ENCODE measurements at places on chromosomes 5 and 9.
A peak's percentile ranks its signal among the peaks of the same experiment; 100 is the strongest.

GRCh38 chr5:171931163-171931562, 75.3 kb downstream of the FBXW11 start:
- no peak for DNase-seq

- no peak for DNase-seq
Observed at GRCh38 chr5:122062205-122062604, 15.9 kb downstream of the LOX start.

- DNase-seq = no peak
Observed at GRCh38 chr5:179766726-179767455, 26.9 kb upstream of the LTC4S start.

- DNase-seq = no peak
Observed at GRCh38 chr9:92666236-92666635, 3.7 kb downstream of the IPPK start.

DNA sequence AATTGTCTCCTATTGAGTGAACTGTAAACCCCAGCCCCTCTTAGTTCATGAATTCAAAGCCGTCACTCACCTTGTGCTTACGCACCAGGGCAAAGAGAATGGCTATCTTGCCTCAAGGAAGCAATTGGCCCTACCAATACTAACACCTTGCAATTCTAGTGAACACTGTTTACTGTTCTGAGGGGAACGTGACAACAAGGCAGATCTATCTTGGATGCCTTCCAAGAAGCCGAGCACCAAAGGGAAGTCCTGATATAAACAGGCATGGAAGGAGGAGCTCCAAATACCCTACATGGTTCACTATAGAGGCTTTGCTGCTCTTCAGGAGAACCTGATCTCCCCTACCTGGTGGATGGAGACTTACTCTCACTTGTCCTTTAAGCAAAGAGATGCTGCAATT, 1.7 kb upstream of the PLPPR1 start:
- DNase-seq = no peak

DNA sequence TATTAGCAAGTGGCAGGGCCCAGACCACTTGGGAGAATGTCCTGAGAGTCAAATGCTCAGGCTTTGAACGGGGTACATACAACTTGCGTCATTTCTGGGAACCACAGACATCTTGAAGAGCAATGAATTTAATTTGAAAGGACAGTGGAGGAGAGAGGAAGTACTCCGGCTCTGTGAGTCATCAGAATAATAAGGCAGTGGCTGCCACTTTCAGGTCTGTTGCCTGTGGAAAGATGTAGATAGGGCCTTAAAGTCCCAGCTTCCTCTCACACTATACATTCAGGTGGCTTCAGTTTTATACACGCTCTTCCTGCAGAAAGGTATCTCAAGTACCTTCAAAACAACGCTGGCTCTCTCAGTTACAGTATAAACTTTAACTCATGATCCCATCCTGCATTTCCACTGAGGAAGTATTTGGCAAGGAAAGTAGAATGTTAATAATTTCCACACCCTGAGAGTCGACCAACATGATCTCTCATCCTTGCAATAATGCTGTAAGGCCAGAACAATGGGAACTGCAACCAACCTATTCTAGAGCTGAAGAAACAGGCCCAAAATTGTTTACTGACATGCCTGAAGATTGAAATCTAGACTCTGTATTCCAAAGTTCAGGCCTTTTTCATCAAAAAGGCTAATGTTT, 6.8 kb upstream of the PRUNE2 start:
- DNase-seq = no peak

GRCh38 chr5:19497229-19497815, 490.7 kb downstream of the CDH18 start:
- DNase-seq = no peak

DNA sequence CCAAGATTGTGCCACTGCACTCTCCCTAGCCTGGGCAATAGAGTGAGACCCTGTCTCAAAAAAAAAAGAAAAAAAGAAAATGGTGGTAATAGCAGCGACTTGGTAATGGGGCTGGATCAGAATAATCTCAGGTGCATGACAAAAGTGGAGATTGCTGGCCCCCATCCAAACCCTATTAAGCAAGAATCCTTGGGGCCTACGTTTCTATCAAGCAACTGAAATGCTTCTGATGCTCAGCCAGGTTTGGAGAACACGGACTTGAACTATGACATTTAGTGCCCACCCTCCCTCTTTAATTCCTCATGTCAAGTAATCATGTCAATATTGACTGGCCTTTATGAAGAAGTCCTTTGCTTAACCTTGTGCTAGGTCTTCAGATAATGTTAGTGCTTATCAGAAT, 6.6 kb downstream of the C5orf52 start:
- no peak for DNase-seq

DNA sequence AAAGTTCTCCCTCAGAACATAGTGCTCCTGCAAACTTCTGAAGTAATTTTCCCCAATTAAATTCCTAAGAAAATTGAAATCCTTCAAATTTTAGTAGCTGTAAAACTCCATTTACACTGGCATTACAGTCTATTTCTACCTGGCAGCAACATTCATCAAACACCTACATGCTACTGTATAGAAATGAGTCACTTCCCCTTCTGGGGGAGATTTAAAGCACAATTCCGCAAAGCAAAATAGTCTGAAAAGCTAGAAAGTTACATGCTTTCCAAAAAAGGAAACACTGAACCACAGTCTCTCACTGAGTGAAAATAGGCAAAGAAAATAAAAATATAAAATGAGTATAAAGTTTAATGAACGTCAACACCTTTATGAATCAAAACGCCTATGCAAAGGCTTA, 43.3 kb downstream of the MCTP1 start:
- DNase-seq = no peak

GRCh38 chr5:91076138-91076537, 307.0 kb downstream of the ARRDC3 start:
- DNase-seq = no peak

DNA sequence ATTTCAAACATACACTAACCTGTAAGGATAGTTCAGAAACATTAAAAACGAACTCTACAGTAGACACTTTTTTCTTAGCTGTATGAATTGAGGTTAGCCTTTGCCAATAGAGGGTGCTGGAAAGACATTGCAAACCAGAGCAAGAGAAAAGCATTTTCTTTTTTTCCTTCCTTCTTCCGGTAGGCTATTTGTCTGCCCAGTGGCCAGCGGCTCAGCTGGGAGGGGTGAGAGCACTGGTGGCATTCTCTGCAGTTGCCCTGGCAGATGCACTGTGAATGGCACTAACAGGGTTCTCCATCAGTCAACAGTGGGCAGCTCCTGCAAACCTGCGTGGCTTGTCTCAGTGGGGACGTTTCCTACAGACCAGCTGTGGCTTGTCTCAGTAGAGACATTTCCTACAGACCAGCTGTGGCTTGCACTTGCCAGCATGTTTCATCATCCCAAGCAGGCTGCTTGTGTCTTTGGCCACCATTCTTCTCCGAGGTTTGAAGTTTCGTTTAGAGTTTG, 984.5 kb upstream of the CDH18 start:
- no peak for DNase-seq

GRCh38 chr9:13717322-13718054, 438.0 kb upstream of the MPDZ start:
- DNase-seq = no peak

DNA sequence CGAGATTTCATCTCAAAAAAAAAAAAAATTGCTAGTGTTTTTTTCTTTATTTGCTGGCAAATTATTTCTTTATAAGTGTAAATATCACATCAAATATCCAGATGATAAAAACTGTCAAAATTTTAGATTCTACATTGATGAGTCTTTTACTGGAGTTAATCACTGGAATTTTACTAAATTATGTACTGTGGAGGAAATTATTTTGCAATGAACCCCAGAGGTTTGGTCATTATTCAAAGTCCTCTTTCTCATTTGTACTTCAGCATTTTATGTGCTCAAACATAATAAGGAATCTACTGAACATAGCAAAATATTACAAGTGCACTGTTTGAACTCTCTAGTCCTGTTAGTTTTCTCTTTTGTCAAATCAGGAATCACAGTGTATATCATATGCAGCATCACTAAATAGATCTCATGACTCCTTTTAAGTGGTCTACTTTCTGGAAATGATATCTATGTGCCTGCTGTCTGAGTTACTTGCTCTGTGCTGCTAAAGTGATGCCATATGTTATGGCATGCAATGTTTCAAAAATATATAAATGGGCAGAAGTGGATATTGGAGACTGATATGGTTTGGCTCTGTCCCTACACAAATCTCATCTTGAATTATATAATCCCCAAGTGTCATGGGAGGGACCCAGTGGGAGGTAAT, 18.0 kb downstream of the OTULINL start:
- no peak for DNase-seq

DNA sequence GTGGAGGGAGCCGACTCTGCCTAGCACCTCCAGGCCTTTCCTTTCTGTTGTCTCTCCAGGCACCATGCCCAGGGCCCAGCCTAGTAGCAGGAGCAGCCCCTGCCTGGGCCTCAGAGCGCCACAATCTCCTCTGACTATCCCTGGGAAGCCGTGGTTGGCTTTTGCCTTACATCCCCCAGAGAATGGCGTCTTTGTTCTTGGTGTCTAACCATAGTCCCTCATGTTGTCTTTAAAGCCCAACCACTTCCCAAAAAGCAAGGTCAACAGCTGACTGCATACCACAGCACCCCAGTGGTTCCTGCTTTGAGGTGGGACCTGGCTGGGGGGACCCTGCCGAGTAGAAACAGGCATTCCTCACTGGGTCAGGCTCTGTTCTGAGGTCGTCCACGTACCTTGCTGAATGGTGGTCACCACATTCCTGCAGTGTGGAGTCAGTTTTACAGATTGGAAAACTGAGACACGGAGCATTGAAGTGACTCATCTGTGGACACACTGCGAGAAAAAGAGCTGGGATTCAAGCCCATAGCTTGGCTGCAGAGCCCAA, 13.7 kb upstream of the CERCAM start:
- DNase-seq = no peak

DNA sequence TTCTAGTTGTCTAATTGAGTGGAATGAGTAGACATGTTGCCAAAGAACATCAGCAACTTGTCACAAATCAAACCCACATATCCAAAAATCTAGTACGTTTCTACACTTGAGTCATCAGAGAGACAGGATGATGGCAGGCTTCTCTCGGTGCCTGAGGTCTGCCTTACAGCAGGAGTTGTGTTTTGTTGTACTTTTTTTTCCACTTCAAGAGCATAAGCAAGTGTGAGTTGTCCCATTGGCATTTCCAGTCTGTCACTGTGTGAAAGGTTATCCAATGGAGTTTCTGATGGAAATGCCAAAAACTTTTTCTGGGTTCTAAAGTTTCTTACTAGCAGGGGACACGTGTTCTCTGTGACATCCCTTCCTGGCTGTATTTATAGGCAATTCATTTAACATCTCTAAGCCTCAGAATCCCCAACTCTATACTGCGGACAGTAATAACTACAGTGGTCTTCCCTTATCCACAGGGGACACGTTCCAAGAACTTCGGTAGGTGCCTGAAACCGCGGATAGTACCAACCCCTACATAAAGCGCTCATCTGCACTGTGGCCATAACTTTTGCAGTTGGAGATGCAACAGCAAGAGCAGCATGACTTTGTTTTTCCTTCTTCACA, 246.5 kb downstream of the SYK start:
- DNase-seq = no peak

DNA sequence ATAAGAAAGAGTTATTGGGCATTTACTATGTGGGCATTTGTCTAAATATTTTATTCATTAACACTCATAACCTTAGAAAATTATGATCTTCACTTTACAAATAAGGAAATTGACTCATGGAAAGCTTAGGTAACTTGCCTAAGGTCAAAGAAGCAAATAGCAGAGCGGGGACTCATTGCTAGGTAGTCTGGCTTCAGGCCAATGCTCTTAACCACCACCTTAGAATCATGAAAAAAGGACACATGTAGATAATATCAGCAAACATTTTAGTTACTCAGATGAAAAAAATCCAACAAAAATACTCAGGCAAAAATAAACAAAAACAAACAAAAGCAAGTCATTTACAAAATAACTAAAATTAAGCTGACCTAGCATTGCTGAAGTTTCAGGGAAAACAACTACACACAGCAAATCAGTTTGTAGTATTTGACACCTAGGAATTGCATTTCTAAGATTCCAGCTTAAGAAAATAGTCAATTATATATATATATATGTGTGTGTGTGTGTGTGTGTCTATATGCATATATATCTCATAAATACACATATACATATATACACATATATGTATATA, 166.0 kb downstream of the HMHB1 start:
- no peak for DNase-seq

DNA sequence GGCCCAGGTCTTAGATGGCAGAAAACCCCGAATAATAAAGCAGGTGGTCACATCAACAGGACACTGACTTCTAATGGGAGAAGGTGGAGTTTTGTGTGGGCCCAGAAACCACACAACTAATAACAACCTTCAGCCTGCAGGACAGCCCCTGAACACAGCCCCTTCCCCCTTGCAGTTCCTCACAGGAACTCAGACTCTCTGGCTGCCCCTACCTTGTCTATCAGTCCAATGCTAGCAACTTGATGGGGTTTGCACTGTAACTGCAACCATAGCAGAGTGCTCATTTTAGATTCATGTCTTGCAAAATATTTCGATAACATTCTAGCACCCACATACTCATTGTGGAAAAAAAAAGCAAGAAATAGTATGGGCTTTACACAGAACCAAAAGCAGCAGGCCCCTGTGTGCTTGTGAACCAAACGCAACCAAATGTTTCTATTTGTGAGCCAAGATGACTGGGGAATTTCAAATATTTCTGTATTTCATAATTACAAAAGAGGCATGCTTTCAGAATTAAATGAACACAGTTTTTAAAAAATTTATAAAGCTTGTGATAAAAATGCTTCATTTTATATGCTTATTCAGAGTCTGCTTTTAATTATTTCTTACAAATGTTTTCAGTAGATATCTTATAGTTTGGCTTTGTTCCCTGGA, 62.7 kb upstream of the PDE4D start:
- no peak for DNase-seq

- no peak for DNase-seq
Observed at GRCh38 chr9:77714077-77714549, 66.0 kb upstream of the GNA14 start.

DNA sequence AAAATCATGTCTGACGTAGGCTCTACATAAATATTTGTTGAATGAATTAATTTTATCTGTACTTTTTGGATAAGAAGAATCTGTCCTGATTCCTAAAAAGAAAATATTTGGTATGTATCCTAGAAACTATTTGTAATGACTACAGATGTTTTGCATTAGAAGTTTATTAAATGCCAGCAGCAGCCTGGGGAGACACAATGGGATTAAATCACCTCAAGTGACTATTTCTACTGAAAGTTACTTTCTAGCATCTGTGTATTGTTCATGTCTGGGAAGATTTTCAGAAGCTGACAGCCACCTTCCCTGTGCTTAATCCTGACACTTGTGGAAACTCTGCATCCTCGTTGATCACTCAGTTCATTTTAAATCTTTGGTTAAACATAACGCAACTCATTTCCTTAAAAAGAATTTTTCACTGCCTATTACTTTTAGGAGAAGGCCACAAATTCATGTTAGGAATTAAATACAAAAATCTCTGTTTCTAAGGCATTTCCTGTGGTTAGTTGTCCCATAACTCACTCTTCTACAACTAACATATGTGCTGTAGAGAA, 209.3 kb upstream of the PPP1R2B start:
- DNase-seq = no peak

DNA sequence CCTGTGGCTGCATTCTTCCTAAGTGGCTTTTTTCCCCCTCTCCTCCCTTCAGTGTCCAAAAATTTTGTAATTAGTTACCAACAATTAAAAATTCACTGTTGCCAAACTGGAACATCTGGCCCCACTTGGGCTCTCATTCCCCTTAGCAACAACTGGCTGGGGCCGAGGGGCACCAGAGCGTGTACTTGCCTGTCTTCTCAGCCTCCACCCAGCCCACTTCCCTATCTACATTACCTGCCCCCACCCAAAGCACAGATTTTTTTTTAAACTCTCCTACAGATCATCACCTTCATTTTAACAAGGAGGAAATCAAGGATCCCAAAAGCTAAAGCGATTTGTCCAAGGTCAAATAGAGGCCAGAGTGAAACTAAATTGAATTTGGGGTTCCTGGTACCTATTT, 278.8 kb downstream of the EBF1 start:
- peak; percentile 81 for DNase-seq

Data from Peyer's patch (tissue), 4 donors.